Astrocyte (in vitro differentiated cells and primary cell): ENCODE measurements at places on chromosomes 4 and X.

DNA sequence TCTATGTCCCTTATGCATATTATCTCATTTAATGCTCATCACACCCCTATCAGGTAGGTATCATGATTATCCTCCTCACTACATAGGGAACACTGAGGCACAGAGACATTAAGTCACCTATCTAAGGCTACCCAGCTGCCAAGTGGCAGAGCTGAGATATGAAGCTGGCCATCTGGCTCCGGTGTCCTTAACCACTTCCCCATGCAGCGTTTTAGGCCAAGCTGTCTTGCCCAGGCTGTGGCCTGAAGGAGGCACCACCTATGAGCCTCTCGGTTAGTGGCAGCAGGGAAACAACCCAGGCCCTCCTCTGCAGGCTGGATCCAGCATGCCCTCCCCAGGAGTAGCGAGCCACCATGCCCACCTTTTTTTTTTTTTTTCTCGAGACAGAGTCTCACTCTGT lies 16.3 kb downstream of the PJA1 start:
- no peak for DNase-seq

- peak; percentile 50 for DNase-seq
Observed at GRCh38 chrX:22247169-22247568, 25.5 kb upstream of the CBLL2 start.

DNA sequence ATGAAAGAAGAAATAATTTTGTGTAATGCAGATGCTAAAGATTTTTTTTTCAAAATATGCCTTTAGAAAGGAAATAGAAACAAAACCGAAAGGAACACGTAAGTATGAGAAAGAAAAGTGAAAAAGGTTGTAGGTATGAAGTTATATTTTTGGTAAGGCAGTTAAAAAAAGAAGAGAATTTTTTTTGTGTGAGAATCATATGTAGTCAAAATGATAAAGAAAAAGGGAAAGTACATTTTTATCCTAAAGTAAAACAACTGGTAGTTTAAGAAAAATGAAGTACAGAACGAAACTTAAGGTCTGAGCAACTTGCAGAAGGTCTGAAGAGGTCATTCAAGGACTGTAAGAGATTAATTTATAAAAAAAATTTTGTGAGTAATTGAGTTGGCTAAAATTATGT lies 164.0 kb upstream of the TRAM1L1 start:
- DNase-seq, result no peak

GRCh38 chr4:31360786-31361185 lies 640.6 kb downstream of the PCDH7 start:
- peak; percentile 74 for DNase-seq

GRCh38 chr4:4296283-4296846 lies 6.3 kb downstream of the ZBTB49 start:
- no peak for DNase-seq

GRCh38 chrX:70479922-70480659 lies 35.5 kb downstream of the DLG3 start:
- DNase-seq, result no peak

DNA sequence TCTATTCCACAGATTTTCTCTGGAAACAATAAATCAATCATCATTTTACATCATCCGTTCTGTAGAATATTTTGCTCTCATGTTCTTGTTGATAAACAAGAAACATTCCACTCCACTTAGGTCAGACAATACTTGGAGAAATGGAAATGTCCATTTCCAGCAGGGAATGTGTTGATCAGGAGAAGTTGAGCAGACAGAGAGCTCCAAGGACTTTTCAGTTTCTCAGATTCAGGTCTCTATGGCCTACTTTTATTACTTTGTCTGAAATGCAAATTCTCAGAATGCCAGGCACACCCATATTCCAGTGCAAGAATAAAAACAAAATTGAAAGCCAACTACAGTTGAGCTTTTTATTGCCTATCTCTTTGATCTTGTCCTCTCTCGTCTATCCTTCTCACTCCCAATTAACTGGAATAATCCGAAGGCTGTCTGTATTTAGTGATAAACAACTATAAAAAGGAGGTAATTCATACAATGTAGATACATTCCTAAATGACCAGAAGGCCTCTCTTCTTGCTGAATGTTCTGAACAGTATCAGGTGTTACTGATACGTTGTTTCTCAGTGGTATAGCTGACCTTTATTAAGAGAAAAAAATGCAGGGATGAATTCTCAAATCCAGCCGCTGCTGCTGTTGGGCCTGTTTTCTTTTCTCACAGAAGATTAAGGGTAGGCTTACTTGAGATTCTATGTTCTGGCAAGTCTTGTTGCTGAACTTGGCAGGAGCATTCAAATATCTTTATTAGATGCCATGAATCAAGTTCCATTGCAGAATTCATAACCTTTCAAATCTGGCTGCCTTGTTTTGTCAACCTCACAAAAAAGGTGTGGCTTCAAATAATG lies 72.1 kb downstream of the HPGD start:
- DNase-seq, result no peak

GRCh38 chr4:164770010-164770724 lies 16.2 kb downstream of the SMIM31 start:
- no peak for DNase-seq

DNA sequence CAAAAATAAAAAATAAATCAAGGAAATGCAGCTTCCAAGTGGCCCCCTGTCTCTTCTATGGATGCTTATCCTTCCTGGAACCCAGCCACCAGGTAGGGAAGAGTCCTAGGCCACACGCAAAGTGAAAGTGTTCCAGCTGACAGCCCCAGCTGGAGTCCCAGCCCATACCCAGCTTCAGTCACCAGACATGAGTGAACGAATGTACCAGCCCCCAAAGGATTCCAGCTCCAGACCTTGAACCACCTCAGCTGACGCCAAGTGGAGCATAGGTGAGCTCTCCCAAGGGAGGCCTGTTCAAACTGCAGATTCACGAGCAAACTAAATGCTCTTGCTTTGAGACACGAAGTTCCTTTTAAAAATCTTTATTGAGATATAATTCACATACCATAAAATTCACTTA lies 62.0 kb downstream of the BCOR start:
- DNase-seq, result no peak

DNA sequence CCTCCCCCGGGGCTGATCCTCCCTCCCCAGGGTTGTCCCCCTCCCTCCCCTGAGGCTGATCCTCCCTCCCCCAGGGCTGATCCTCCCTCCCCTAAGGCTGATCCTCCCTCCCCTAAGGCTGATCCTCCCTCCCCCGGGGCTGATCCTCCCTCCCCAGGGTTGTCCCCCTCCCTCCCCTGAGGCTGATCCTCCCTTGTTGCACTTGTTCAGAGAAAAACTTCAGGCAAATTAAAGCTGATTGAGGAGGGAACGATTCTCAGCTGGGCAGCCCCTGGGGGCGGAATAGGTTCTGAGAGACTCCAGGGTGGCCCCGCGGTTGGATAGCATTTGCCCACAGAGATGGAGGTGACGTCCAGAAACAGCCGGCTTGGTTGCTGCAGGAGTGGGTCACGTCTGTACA lies 110.7 kb upstream of the ADRA2C start:
- DNase-seq, result no peak

DNA sequence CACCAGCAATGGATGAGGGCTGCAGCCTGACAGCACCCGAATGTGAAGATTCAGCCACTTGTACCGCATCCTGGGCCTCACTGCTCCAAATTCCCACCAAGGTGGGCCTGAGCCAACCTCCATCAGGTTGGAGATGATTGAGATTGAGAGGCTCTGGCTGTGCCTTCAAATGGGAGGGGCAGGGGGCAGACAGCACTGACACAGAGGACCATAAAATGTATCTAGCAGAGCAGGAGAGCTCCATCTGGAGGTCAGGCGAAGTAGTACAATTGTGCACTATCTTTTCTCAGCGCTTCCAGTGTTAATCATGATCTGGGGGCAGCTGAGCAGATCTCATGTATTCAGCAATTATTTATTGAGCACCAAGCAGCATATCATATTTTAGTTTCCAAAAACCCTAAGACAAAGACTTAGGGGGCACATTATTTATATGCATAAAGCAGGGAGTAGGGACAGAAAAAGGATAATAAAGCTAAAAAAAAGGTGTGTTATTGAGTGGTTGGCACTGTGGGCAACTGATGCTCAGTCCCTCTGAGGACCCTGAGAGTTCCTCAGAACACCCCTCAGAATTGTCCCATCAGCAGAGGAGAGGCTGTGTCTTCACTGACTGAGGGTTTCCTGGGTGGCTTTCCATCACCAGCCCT lies 31.6 kb upstream of the C1QTNF7 start:
- DNase-seq, result no peak

DNA sequence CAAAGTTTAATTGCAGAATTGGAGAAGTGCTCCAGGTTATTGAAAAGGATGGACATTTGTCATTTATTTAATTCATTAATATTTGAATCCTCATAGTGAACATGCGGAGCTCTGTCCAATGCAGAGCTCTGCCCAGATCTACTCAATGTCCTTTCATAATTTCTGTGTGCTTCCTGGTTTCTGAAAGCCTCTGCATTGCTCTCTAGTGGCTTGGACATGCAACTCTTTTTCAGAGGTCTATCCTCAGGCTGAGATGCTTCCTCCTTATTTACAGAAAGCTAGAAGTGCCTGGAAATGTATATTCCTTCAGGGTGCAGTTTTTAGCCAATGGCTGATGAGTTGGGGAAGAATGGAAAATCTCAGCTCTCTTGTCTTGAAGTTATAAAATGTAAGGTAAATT lies 786.1 kb upstream of the AADAT start:
- DNase-seq, result no peak

GRCh38 chr4:41359422-41359775 lies 102.7 kb downstream of the UCHL1 start:
- DNase-seq, result no peak

- peak; percentile 62 for DNase-seq
Observed at GRCh38 chr4:24103434-24104157, 213.7 kb upstream of the PPARGC1A start.

GRCh38 chrX:43968359-43968781 lies 4.8 kb downstream of the NDP start:
- no peak for DNase-seq

- no peak for DNase-seq
Observed at GRCh38 chr4:75514949-75515612, 808 bp downstream of the THAP6 start.

DNA sequence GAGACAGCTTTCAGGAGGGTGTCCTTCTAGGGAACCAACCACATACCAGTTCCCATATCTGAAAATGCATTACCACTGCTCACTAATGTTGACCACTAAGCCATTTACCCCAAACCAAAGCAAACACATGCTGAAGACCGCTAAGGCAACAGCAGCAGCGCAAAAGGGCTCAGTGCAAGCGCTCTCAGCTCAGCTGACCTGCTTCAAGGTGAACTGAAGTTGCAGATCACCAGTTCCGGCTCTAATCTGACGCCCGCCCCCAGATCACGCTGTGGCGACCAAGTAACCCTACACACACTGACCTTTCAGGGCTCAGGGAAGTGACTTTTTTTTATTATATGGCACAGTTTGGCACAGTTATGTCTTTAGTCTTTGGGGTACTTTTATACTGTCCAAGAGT lies 5.8 kb downstream of the MECP2 start:
- no peak for DNase-seq

GRCh38 chrX:115560211-115560977 lies 580 bp upstream of the PLS3 start:
- peak; percentile 57 for DNase-seq

DNA sequence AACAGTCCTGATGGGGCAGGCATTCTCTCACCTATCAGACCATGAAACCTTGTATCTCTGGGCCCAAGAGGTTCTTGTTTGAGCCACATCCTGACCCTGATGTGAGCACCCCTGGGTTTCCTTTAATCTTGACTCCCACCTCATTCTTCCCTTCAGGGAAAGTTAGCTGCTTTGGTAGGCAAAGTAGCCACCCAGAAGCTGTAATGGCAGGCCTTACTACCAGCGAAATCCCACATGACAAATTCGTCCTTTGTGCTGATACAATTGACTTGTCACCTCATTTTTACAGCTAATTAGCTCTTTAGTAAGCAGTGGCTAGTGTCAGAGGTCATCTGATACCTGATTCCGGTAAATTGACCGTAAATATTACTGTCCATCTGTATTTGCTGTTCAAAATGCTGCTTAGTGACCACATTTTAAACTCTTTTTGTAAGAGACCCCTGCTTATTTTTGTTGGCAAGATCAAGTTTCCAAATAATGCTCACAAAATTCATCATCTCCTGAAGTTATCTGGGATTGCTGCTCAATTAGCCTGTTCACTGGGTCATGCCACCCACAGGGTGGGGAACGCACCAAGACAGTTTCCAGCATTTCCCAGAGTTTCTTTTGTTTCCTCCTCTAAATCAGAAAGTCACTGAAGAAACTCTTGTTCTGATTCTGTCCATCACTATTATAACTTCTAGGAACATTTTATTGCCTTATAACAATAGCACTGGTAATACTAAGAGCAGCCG lies 329.7 kb downstream of the GPAT3 start:
- DNase-seq, result peak; percentile 16

- DNase-seq, result no peak
Observed at GRCh38 chrX:149641432-149641831, 9.8 kb upstream of the TMEM185A start.

DNA sequence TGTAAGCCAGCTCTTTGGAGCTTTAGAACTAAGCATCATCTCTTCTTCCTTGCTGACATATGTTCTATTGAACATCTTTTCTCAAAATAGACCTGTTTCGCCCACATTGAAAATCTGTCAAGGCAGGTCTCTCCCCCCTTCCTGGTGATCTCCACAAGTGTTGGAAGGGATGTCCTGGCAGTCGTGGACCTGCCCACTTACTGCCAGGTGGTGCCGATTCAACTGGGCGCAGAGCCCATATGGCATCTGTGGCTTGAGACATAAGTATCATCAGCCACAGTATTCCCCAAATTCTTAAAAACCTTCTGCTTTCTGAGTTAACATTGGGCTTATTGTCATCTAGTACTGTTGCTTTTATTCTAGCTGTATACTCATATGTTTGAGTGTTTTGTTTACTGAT lies 969.3 kb upstream of the FTHL17 start:
- DNase-seq, result no peak

GRCh38 chr4:73916172-73916925 lies 47.2 kb downstream of the CXCL1 start:
- peak; percentile 29 for DNase-seq

DNA sequence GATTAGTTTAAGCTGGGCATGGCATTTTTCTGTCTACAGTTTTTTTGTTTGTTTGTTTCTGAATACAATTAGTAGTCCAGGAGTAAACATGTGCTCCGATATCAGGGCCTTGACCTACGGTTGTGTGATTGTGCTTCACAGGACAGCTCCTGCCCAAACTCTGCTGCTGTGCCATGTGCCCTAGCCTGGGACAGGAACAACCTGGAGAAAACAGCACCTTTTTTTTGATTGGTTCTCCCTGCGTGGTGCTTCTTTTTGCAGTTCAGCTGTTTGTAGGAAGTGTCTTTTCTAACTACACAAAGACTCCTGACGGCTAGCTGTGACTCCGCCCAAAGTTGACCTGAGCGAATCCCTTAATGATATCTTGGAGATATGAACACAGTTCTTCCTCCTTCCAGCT lies 158.8 kb downstream of the ATP10D start:
- DNase-seq, result no peak

DNA sequence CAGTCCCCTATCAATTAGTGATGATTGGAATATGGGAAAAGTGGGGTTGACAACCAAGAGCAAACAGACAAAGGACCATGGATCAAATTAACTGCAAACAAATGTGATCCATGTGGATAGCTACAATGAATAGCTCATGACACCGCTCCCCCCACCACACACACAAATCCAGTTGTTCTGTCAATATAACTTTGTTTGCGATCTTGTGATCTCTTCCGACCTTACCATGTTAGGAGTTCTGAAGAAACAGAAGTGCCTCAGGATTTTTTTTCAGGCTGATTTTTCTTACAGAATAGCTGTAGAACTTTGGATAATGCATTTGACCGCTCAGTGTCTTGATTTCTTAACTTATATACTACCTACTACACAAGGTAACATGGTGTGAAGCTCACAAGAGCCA lies 116.6 kb downstream of the SH2D1A start:
- DNase-seq, result no peak
